Activated gamma-delta T cell treated with Interleukin-2 at 50 U/mL for 16 hours (primary cell): ENCODE measurements at places on chromosomes 5 and 9.

- peak; percentile 65 for DNase-seq
Observed at GRCh38 chr5:1104327-1105006, 7.4 kb downstream of the SLC12A7 start.

GRCh38 chr9:4366591-4367330 is 66.9 kb upstream of the GLIS3 start:
- no peak for DNase-seq

- DNase-seq: no peak
Observed at GRCh38 chr9:124273427-124274160, 15.8 kb downstream of the NEK6 start.

- DNase-seq: no peak
Observed at GRCh38 chr9:84947412-84947972, 278.0 kb downstream of the NTRK2 start.

DNA sequence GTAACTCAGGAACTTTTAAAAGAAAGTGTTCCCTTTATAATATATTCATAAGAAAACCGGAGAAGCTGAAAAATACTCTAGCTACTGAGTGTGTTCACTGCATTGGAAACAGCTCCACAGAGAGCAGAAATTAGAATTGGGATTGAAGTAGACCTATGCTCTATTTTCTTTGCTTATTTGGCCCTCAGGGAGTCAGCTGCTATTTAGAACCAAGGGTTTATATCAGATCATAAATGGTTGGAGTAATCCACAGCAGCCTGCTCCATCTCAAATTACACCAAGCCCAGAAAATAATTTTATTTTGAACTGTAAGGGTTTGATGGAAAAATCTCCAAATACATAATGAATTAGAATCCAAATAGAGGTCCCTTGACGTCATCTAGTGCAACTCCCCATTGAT is 202.6 kb downstream of the ADAMTSL1 start:
- no peak for DNase-seq

GRCh38 chr5:86532429-86532828 is 85.3 kb upstream of the COX7C start:
- DNase-seq: no peak

DNA sequence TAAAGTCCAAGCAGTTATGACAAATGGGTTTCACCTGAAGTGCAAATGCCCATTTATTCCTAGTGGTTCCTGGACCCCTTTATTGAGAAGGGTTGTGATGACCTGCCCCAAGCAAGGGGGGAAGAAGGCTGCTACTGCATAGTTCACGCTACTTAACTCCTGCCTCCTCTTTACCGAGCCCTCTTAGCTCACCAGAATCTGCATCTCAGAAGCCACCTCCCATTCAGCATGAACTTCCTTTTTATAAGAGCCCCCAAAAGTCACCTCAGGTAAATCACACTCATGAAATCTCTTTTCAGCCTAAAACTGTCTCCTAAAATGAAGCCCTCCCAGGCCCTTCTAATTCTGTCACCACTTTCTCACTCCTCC is 26.6 kb upstream of the C9orf72 start:
- DNase-seq: no peak

GRCh38 chr5:73722231-73722630 is 96.2 kb downstream of the ARHGEF28 start:
- DNase-seq: no peak

- DNase-seq: no peak
Observed at GRCh38 chr9:132231019-132231701, 69.3 kb downstream of the NTNG2 start.

GRCh38 chr9:17134396-17135294 is at the start of gene CNTLN:
Gene CNTLN (plus strand): TSS chr9:17135040. CDS start chr9:17135066, 26 bp downstream.
- peak; percentile 5 for DNase-seq

DNA sequence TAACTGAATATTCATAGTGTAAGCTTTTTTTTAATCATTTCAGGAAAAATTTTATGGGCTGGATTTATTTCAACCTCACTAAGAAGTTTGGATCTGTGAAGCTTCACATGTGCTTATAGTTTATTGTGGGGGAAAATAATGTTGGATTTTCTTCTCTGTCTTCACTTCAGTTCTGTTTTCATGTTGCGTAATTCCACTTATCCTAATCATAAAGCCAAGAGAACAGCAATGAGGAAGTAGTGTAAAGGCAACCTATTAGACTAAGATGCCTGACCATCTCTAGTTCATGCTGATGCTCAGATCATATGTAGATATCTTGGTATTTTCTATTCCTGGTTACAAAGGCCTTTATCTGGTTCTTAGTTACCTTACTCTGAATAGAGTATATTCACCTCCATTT is 50.0 kb downstream of the CD180 start:
- no peak for DNase-seq

DNA sequence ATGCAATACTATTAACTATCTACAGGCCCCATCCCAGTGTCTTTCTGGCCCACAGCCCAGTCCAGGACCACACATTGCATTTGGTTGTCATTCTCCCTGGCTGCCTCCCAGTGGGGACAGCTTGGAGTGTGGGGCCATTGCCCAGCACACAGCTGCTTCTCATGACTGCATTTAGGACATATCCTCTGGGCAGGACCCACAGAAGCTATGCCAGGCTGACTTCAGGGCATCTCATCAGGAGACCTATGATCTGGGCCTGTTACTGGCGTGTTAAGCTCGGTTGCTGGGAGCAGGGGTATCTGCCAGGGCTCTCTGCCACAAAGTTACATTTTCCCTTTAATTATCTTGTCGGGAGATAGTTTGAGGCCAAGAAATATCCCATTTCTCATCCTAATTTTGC is 32.1 kb upstream of the CLPTM1L start:
- no peak for DNase-seq

GRCh38 chr5:3326841-3327232 is 268.8 kb upstream of the IRX1 start:
- no peak for DNase-seq

DNA sequence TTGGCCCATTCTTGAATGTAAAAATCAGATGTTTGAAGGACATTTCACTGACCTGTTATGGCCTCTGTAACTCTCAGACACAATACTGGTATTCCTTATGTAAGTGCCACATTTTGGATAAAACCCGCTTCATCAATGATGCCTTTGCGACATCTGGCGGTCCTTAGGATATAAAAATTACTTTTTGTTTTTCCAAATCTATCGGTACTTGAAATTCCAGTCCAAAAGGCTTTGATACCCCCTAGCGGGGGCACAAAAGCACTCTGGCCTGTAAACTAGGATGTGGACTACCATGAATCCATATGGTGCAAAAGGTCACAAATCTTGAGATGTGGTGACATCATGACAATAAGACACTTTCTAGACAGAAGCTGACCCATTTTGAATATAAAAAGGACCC is 291.8 kb downstream of the KIAA0825 start:
- DNase-seq: no peak

DNA sequence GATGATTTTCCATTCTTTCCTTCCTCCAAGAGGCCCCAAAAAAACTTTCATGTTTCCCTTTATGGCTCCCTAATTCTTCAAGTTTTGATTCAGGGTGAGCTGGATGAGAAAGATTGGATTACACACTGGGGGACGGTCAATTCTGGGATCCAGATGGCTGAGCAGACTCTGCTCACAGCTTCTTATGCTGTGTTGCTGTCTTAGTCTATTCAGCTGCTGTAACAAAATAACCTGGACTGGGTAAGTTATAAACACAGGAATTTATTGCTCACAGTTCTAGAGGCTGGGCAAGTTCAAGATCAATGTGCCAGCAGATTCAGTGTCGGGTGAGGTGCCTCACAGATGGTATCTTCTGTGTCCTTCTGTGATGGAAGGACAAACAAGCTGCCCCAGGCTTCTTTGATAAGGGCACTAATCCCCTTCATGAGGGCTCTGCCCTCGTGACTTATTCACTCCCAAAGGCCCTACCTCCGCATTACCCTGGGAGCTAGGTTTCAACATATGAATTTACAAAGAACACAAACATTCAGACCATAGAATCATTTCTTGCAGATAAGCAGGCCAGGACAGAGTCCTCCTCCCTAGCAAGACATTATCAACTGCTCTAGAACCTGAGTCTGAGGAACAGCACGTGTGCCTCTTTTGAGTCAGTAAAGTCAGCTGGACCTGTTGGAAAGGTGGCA is 23.1 kb upstream of the SMAD5 start:
- DNase-seq: no peak

- no peak for DNase-seq
Observed at GRCh38 chr9:134317790-134318414, 8.4 kb upstream of the RXRA start.

DNA sequence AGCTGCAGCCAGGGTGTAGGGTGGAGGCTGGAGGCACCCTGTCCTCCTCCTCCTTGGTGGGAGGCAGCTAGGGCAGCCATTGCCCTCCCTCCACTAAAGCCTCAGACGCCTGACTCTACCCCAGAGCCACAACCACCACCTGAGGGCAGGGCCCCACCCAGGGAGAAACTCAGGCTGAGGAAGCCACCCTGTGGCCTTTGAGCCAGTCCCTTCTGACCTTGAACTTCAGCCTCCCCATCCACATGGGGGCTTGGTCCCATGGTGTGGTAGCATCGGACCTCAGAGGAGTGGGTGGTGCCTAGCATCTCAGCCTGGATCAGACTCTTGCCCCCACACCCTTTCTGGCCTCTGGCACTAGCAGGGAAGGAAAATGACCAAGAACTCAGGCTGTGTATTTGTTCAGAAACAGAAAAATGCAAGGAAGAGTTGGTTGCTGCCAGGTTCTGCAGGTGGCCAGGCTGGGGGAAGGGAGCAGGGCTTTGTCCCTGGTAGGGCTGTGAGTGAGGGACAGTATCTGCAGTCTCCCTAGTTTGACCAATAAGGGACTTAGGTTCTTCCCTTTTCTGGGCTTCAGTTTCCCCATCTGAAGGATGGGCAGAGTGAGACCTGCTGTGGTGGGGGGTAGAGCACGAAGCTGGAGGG is 3.2 kb downstream of the DAB2IP start:
- no peak for DNase-seq

DNA sequence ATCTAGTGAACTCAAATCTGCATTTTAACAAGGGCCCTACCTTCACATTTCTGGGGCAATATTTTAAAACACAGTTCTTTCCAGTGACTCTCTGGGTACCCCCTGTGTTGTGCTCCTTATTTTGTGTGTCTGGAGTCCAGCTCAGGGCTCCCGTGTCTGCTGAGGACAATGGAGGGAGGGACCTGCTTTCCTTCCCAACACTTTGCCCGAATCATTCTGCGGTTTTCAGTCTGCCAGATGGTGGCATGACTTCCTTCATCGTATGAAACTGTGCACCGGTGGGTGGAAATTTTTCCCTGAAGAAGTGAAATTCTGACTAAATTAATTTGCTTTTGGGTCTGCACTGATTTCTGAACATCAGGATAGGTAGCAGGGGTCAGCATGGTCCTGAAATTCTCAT is 153.6 kb upstream of the CD180 start:
- no peak for DNase-seq

GRCh38 chr5:104178829-104179456 is 616.4 kb upstream of the NUDT12 start:
- DNase-seq: no peak

- DNase-seq: no peak
Observed at GRCh38 chr5:95043648-95044047, 241.2 kb downstream of the MCTP1 start.

DNA sequence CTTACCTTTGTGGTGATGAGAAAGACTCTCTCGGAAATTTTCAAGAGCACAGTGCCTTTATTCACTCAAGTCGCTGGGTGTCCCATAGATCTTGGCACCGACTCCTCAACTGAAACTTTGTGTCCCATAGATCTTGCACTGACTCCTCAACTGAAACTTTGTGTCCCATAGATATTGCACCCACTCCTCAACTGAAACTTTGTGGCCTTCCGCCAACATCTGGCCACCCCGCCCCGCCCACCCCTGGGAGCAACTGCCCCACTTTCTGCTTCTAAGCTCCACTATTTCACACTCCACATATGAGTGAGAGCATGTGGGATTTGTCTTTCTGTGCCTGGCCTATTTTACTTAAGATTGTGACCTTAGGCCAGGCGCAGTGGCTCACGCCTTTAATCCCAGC is 12.7 kb upstream of the EGFL7 start:
- no peak for DNase-seq

- no peak for DNase-seq
Observed at GRCh38 chr9:72396247-72397091, 31.5 kb upstream of the ZFAND5 start.

GRCh38 chr5:60494635-60495034 is 205.3 kb downstream of the DEPDC1B start:
- DNase-seq: no peak
